ENCODE measurements at places on chromosomes 2 and 18. TPM values are rescaled to one million over a fixed set of nuclear protein-coding genes. Genes with fewer than 3 reads are reported as not detected.

- DNase-seq, result no peak
Measured at GRCh38 chr18:24930478-24930877, 421.5 kb downstream of the ZNF521 start.

The TMEM131 gene
- total RNA-seq, result 31.3 TPM

DNA sequence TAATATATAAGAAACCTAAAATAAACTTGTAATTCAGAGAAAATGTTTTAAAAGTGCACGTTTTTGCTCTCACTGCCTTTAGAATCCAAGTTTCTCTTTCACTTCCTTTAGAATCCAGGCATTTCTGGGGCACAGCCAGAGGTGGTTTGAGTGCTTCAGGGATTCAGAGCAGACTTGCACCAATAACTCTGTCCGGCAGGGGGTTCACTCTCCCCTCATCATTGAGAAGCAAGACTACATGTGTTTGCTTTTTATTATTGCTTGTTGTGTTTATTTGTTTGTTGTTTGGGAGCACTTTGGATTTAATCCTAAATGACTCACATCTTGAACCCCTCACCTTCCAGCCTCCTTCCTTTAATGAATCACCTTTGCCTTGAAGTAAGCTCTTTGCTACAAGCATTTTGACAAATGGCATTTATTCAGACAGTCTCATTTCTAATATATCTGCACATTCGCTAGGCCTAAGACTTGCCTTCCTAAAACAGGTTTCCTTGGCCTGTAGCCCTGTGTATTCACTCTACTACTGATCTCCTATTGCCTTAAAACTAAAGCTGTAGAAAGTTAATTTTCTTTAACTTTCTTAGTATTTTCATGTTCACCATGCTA is 233.5 kb upstream of the ATP5MC3 start:
- DNase-seq, result no peak

DNA sequence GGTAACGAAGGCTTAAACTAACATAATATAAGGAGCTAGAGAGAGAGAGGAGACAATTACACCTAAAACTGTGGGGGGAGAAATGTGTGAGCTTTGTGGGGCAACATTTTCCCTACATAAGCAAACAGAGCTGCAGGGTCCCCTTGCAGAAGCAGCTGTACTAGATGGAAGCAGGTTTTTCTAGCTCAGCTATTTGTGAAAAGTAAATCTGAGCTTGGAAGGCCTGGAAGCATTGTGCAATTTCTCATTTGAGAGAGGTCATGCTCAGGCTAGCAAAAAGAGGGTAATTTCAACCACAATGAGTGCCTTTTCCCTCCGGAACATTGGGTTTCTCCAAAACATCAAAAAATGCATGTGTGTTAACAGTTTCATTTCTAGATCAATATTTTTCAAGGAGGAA is 130.0 kb downstream of the ARL4C start:
- DNase-seq, result no peak

DNA sequence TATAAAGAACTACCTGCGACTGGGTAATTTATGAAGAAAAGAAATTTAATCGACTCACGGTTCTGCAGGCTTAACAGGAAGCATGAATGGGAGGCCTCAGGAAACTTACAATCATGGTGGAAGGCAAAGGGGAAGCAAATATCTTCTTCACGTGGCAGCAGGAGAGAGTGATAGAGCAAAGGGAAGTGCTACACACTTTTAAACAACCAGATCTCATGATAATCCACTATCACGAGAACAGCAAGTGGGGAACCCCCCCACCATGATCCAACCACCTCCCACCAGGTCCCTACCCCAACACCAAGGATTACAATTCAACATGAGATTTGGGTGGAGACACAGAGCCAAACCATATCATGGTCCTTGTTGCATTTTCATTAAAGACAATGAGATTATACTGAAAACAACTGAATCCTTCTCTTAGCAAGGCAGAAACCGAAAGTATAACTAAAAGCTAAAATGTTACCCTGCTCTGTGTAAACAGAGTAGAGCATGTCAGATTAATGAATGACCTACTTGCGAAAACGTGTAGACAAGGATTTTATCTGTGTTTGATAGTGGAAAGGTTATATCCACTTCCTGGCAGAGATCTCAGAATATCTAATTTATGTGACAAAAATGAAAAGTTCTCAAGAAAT is 60.1 kb upstream of the RBBP8 start:
- DNase-seq, result no peak

The AKAIN1 gene
- not detected for total RNA-seq
